ENCODE measurements at places on chromosomes 6 and 20. TPM values are rescaled to one million over a fixed set of nuclear protein-coding genes. Genes with fewer than 3 reads are reported as not detected.

MYBL2 gene
- 21.7 TPM for total RNA-seq

DNA sequence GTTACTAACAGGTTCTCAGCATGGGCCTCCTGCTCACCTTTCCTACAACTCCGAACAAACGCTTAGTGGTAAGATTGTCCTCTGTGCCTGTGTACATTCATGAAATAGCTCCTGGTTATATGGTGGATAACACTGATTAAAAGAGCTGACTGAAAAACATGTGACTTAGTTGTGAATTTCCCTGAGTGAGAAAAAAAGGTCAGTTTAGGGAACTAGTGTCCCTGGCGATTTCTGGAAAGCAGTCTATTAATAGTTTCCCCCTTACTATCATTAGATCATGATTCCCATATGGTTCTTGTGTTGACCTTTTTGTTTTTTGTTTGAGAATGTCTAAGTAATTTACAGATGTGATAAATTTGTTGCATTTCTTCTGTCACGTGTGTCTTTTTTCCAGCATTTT, 15.6 kb downstream of the SNRPC start:
- no peak for DNase-seq

DNA sequence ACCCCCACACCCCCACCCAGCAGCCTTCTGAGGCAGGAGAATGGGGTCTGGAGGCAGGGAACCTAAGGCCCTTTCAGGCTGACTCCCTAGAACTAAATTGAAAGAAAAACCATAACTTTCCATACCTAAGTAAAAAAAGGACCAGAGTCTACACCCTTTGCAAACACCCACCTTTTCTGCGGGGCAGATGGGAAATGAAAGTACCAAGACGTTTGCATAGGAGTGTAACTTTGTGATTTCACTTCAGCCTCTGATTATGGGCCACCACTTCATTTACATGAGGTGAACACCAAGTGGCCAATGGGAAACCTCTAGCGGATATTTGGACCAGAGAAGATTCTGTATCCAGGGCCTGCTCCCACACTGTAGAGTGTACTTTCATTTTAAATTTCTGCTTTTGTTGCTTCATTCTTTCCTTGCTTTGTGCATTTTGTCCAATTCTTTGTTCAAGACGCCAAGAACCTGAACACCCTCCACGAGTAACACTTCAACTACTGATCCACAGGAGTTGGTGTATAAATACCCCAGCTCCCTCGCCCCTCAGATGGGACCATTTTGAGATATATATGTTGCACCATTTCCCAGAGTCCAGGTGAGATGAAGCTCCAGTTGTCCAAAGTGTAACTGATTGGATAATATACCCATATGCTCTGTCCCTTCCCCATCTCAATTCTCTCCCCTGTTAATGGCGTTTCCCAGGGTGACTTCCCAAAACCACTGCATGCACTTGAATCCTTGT, 18.9 kb upstream of the SRSF6 start:
- DNase-seq: no peak

DNA sequence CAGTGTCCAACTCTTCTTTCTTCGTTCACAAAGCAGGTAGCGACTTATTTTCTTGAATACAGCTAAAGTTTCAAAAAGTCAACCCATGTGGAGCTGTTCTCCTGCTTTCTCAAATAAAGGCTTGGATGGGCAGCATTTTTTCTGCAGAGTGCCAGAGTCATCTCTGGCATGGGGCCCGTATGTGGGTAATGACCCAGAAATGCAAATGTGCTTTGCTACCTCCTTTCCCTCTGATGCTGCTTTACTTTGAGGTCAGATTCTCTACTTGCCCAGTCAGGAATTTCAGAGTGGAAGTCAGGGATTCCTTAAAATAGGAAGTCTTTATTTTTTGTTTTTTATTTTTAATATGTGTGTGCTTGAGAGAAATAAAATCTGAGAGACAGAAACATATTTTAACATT, 4.9 kb downstream of the NKAIN2 start:
- no peak for DNase-seq

DEFB123 gene
- not detected for total RNA-seq

GRCh38 chr6:3819161-3820110, 29.7 kb upstream of the FAM50B start:
- DNase-seq: no peak

- DNase-seq: peak; percentile 3
Measured at GRCh38 chr6:122322824-122323223, 76.6 kb upstream of the HSF2 start.

CENPW gene
- total RNA-seq: 15.0 TPM
